ENCODE measurements at places on chromosomes 4 and X.

GRCh38 chr4:131052646-131053045, 1956.7 kb downstream of the C4orf33 start:
- DNase-seq = no peak

DNA sequence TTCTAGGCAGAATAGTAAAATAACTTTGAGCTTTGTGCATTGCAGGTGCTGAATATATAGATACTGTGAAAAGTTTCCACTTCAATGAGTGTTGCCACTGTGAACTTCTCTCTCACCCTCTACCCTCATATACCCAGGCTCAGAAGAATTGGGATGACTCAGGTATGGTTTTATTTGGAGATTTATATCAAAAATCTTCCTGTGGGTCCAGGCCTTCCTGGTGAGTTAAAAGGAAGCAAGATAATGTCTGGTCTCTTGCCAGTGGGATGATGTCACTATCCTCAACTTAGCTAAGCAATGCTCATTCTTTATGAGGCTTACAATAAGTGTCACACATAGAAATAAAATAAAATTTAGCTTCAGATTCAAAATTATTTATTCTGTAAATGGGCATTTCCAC, 153.3 kb upstream of the TENT5D start:
- no peak for DNase-seq

- DNase-seq = no peak
Measured at GRCh38 chr4:11900359-11900758, 471.7 kb upstream of the HS3ST1 start.

DNA sequence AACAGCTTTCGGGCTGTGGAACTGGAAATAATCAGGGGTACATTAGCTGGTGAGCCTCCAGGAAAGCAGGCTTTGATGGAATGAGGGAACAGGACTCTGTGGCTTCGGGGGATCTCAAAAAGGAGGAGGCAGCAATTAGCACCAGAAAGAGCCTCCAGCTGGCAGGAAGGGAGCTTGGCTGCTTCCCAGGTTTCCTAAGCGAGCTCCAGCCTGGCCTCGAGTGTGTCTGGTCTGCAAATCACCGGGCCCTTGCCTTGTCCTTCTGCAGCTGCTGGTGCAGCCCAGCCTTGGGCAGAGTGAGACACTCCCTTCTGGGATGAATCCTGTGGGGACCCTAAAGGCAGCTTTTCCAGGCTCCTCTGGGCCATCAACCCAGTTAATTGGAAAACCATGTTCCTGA, 10.7 kb upstream of the PDHA1 start:
- DNase-seq = peak; percentile 22

Data from lung microvascular endothelial cell (primary cell).